ENCODE measurements at places on chromosomes 1 and 21.

DNA sequence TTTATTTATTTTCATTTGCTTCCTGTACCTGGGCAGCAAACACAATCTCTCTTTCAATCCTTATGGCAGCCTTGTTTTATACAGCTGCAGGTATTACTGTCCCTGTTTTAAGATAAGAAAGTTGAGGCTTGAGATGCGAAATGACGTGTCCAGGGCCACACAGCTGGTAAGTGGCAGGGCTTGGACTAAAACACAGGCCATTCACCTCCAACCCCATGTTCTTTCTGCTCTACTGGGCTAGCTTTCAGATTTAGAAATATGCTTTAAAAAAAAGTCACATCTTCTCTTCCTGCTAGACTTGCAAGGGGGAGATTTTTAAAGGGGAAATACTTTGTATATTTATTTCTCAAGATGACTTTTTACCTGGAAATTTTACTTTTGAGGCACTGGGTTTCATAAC, 62.8 kb downstream of the CNST start:
- no peak for DNase-seq

GRCh38 chr1:70707214-70707613, 296.1 kb downstream of the CTH start:
- DNase-seq, result no peak

DNA sequence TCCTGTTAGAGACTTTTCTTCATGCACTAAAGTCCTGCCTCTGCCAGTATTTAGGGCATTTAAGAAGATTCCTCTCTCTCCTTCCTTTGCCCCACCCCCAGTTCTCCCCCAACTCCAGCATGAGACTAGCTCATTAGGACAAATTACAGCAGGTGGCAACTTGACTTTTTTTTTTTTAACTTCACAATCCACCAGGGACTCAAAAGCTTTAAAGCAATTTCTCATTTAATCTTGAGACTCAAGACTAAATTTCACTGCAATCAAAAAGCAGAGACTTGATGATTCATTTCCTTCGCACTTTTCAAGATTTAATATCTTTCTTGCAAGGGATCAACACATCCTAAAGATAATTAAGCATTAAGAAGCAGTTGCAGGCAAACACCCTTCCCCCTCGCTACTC, 74.9 kb downstream of the WLS start:
- no peak for DNase-seq

GRCh38 chr1:31222176-31222575, 17.5 kb downstream of the NKAIN1 start:
- no peak for DNase-seq

DNA sequence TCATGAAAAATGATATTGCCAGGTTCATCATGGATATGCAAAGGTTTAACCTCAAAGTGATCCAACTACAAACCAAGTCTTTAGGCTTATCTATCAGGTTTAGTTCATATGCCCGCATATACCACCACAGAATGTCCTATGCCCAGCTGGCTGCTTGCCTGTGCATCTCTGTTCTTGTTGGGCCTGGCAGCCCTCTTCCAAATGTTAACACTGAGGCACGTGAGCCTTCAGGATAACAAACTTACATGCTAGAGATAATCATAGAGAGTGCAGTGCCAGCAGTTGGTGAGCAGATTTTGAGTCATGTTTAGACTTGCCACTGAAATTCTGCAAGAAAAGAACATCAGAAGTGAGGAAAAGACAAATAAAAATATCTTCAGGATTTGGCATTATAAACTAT, 607.9 kb upstream of the TMPRSS15 start:
- no peak for DNase-seq
